Mesenchymal stem cell (in vitro differentiated cells and primary cell): ENCODE measurements at places on chromosomes 3 and 15.
A peak's percentile ranks its signal among the peaks of the same experiment; 100 is the strongest.

GRCh38 chr15:68001811-68002210 lies 52.3 kb upstream of the PIAS1 start:
- H3K36me3 ChIP-seq, result no peaks in the 10 kb centered on the region
- no peaks in the 10 kb centered on the region for H3K4me1 ChIP-seq
- no peaks in the 10 kb centered on the region for H3K27me3 ChIP-seq
- H3K27ac ChIP-seq, result no peak overlapping the region

DNA sequence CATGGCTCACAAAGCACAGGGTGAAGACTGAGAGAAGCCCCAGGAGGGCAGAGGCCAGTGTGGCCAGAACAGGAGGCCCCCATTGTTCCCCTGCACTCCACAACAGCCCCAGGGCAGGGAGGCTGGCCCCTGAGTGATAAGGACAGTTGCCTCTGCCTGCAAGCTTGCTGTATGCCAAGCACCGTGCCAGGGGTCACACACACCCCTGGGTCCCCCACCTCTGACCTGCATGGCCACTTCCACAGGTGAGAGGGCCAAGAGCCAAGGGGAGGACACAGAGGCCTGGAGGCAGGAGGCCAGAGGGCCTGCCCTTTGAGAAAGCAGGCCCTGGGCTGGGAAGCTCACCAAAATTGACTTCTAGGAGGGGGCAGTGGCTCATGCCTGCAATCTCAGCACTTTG lies 23.7 kb downstream of the ATRIP start:
- H3K27ac ChIP-seq, result no peak overlapping the region
- H3K4me3 ChIP-seq, result no peak overlapping the region
- H3K36me3 ChIP-seq, result peaks cover 51% of the 10 kb centered on the region
- no peak for DNase-seq

DNA sequence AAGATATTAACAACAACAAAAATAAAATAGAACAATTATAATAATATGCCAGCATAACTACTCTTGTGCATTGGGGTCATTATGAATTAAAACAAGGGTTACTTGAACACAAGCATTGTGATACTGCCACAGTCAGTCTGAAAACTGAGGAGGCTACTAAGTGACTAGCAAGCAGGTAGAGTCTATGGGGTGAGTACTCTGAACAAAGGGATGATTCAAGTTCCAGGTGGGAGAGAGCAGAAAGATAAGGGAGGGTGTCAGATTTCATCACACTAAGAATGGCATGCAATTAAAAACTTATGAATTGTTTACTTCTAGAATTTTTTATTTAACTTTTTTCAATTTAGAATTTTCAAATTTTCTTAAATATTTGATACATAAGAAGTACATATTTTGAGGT lies 754.4 kb upstream of the GOLIM4 start:
- no peak overlapping the region for H3K27ac ChIP-seq
- peaks cover 17% of the 10 kb centered on the region for H3K27me3 ChIP-seq
- H3K4me3 ChIP-seq, result no peak overlapping the region
- H3K36me3 ChIP-seq, result no peaks in the 10 kb centered on the region
- no peaks in the 10 kb centered on the region for H3K4me1 ChIP-seq

GRCh38 chr15:34339946-34340345 lies 2.4 kb upstream of the SLC12A6 start:
- H3K36me3 ChIP-seq, result peaks cover 7% of the 10 kb centered on the region
- no peak for DNase-seq
- no peak overlapping the region for H3K27ac ChIP-seq
- peaks cover 11% of the 10 kb centered on the region for H3K4me1 ChIP-seq
- no peak overlapping the region for H3K4me3 ChIP-seq

GRCh38 chr3:194231929-194232832 lies 96.2 kb downstream of the HES1 start:
- H3K36me3 ChIP-seq, result no peaks in the 10 kb centered on the region
- DNase-seq, result no peak
- H3K27ac ChIP-seq, result no peak overlapping the region
- H3K27me3 ChIP-seq, result peaks cover 17% of the 10 kb centered on the region
- no peaks in the 10 kb centered on the region for H3K4me1 ChIP-seq

- no peak overlapping the region for H3K4me3 ChIP-seq
- H3K27me3 ChIP-seq, result peaks cover 3% of the 10 kb centered on the region
- H3K4me1 ChIP-seq, result no peaks in the 10 kb centered on the region
- DNase-seq, result no peak
- no peaks in the 10 kb centered on the region for H3K36me3 ChIP-seq
Observed at GRCh38 chr3:193342551-193342950, 36.0 kb downstream of the ATP13A5 start.

DNA sequence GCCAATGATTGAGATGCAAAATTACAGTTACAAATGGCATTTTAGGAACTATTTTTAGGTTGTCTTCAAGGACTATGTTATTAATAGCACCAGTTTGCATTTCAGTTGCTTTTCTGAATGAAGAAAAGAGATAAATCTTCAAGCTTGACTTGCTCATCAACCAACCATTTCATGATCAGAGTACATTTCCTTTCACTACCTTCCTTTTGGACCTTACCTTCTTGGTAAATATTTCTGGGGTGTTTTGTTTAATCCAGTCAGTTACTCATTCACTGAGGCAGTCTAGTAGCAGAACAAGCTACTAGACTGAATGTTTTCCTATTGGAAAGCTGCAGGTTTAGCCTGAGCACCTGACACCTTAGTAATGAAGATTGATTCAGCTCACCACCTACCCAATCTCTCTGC lies 8.2 kb downstream of the SLC27A2 start:
- no peaks in the 10 kb centered on the region for H3K36me3 ChIP-seq
- H3K4me3 ChIP-seq, result no peak overlapping the region
- H3K27ac ChIP-seq, result no peak overlapping the region
- no peak for DNase-seq

GRCh38 chr3:193677734-193678133 lies 84.7 kb downstream of the OPA1 start:
- no peaks in the 10 kb centered on the region for H3K27me3 ChIP-seq
- H3K27ac ChIP-seq, result no peak overlapping the region
- H3K4me3 ChIP-seq, result no peak overlapping the region
- H3K4me1 ChIP-seq, result no peaks in the 10 kb centered on the region
- H3K36me3 ChIP-seq, result peaks cover 44% of the 10 kb centered on the region
- DNase-seq, result no peak

DNA sequence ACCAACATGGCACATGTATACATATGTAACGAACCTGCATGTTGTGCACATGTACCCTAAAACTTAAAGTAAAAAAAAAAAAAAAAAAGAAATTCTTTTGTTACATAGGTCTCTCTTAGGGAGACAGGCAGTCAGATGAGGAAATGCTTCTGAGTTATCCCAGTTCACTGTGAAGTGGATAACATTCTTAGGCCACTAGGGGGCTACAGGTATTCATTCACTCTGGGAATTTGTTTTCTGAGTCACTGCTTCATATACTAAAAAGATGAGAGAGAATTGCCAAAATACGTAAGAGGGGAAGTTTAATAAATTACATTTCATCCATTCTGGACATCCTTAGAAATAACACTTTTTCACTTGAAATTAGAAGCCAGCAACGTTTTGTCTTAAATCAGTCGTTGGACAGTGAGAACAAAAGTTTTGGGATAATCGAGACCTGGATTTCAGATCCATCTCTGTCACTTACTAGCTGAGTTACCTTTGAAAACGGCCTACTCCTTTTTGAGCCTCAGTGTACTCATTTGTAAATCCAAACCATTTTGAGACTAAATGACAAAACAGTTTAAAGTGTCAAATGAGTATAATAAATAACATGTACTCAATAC lies 738.4 kb upstream of the ALCAM start:
- H3K27ac ChIP-seq, result no peak overlapping the region
- no peaks in the 10 kb centered on the region for H3K4me1 ChIP-seq
- no peaks in the 10 kb centered on the region for H3K36me3 ChIP-seq
- DNase-seq, result peak; percentile 59

GRCh38 chr3:17755836-17756235 lies 13.4 kb upstream of the TBC1D5 start:
- H3K27ac ChIP-seq, result no peak overlapping the region
- no peak for DNase-seq
- no peaks in the 10 kb centered on the region for H3K27me3 ChIP-seq

DNA sequence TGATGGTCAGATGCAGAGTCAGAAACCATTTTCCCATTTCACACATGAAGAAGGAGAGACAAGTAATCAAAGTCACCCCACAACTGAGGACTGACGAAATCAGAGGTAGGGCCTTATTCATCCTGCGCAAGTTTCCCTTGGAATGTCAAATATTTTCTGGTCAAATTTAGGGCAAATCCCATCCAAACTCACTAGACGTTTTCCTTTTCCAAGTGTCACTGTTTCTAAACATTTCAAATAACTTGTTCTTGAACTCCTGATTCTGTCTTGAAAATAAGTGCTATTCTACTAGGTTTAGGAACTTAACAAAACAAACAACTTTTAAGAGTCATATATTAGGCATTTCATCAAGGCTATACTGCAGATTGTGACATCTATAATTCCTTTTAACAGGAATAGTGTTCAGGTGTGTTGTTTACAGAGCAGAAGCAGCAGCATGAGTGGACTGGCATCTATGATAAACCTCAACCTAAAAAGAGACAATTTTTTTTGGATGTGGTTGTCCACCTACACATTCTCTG lies 40.7 kb downstream of the SUMF1 start:
- peaks cover 3% of the 10 kb centered on the region for H3K4me1 ChIP-seq
- H3K27me3 ChIP-seq, result no peaks in the 10 kb centered on the region
- H3K4me3 ChIP-seq, result no peak overlapping the region
- H3K36me3 ChIP-seq, result no peaks in the 10 kb centered on the region
- H3K27ac ChIP-seq, result no peak overlapping the region
